ENCODE measurements at places on chromosomes 16 and 17.

GRCh38 chr17:4998027-4998731 is 429 bp downstream of the KIF1C start:
- peak; percentile 13 for DNase-seq

DNA sequence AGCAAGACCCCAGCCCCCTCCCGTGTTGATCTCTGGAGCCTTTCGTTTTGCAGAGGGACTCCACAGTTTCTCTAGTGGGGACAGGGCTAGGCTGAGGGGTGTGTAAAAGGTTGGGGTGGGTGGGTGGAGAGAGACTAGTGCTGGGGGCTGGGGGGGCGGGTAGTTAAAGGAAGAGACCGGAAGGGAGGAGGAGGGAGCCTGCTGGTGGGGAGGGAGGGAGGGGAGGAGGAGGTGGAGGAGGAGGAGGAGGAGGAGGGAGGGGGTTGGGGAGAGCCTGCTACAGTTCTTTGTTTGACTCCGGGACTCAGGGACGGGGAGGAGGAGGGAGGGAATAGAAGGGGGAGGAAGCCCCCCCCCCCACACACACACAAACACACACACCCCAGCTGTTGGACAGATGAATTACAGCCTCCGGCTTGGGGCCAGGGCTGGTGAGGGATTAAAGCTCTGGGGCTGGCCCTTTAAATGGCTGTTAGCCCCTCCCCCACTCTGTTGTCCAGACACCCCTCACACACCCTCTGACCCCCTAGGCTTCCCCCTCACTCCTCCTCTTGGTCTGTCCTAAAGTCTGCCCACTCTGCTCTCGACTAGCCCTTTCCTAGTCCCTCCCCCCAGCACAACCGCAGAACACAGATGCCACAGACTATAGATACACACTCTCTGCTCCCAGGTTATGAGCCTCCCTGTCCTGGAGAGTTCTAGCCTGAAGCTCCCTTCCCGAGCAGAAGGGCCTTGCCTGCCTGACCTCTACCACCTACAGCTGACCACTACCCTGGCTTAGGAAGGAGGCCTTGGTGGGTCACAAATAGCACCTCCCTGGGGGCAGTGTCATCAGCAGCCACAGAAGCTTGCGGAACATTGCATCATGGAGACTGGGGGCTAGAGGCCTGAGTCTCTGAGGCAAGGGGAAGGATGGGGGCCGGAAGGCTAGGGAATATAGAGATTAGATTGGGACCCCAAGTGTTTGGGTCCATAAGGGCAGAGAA is 4.4 kb downstream of the KDM6B start:
- DNase-seq, result peak; percentile 93

- peak; percentile 16 for DNase-seq
These were observed 18.6 kb downstream of the GGA2 start for GRCh38 chr16:23491490-23492391.

GRCh38 chr16:19809693-19810092 is 75.0 kb downstream of the GPRC5B start:
- DNase-seq, result no peak

- DNase-seq, result peak; percentile 41
These were observed 32.5 kb upstream of the ARHGAP44 start for GRCh38 chr17:12756786-12757185.

DNA sequence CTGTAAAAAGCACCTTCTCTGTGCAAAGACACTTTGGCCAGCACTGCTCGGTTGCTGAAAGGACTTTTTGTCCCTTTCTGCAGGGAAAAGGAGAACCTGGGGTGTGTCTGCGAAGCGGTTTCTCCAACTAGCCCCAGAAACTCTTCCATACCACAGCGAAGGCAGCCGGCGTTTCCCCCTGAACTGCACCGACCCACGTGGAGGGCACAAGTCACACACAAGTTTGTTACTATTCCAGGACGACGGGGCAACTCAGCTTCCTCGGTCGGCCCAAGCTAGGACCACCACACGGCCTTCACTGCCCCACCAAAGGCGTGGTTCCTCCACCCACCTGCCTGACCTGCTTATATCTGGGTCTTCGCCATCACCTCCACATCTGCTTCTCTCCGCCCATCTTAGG is 1.9 kb downstream of the RTN4RL1 start:
- DNase-seq, result no peak

DNA sequence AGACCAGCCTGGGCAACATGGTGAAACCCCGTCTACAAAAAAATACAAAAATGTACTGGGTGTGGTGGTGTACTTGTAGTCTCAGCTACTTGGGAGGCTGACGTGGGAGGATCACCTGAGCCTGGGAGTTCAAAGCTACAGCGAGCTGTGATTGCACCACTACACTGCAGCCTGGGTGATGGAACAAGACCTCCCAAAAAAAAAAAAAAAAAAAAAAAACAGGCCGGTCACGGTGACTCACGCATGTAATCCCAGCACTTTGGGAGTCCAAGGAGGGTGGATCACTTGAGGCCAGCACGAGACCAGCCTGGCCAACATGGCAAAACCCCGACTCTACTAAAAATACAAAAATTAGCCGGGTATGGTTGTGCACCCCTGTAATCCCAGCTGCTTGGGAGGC is 12.7 kb upstream of the APPBP2 start:
- DNase-seq, result peak; percentile 46

GRCh38 chr17:63382136-63382535 is 64.0 kb downstream of the CYB561 start:
- no peak for DNase-seq

- no peak for DNase-seq
These were observed 22.6 kb downstream of the RNF213 start for GRCh38 chr17:80283116-80283852.

Measured in cardiac fibroblast (primary cell).